ENCODE measurements at places on chromosomes 5 and 9.

- no peak for DNase-seq
These were observed 540.2 kb upstream of the TRPC7 start for GRCh38 chr5:136905571-136905970.

DNA sequence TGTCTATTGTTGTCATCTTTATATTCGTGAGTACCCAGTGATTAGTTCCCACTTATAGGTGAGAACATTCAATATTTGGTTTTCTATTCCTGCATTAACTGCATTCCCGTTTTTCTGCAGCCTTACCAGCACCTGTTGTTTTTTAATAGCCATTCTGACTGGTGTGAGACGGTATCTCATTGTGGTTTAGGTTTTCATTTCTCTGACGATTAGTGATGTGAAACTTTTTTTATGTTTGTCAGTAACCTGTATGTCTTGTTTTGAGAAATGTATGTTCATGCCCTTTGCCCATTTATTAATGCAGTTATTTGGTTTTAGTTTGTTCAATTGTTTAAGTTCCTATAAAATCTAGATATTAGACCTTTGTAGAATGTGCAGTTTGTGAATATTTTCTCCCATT, 546.0 kb upstream of the RORB start:
- no peak for DNase-seq

GRCh38 chr5:125874717-125875116, 548.5 kb upstream of the GRAMD2B start:
- no peak for DNase-seq

- no peak for DNase-seq
These were observed 116.0 kb downstream of the SLC12A2 start for GRCh38 chr5:128199611-128200010.

DNA sequence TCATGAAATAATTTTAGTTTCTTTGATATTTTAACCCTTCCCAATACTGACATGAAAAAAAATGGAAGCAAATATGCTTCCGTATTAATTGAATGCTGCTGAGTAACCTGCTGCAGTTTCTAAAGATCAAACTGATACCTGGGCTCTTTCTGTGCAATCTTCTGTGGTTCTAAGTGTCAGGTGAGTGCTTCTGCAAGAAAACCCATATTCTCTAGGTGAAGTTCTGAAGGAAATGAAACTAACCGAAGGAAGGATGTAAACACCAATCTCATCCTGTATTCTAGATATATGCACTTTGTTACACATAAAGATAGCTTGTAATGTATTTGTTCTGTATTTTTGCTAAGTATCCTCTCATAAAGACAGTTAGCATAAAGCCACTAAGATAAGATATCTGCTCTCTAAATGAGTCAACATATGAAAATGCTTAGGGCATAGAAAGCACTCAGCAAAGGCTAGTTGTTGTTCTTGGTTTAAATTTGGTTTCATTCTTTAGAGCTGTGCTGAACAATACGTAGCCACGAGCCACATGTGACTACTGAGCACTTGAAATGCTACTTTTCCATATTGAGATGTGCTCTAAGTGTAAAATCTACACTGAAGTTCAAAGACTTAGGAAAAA, 52.0 kb downstream of the ITGA2 start:
- DNase-seq, result no peak

GRCh38 chr9:96719521-96719920, 58.4 kb downstream of the ZNF510 start:
- DNase-seq, result no peak
